Stimulated activated CD4-positive, alpha-beta T cell treated with anti-CD3 and anti-CD28 coated beads, Interleukin-12 subunit alpha, Interleukin-12 subunit beta, amount 100 ng/mL, for 48 hours (primary cell): ENCODE measurements at places on chromosomes 6 and 20.

DNA sequence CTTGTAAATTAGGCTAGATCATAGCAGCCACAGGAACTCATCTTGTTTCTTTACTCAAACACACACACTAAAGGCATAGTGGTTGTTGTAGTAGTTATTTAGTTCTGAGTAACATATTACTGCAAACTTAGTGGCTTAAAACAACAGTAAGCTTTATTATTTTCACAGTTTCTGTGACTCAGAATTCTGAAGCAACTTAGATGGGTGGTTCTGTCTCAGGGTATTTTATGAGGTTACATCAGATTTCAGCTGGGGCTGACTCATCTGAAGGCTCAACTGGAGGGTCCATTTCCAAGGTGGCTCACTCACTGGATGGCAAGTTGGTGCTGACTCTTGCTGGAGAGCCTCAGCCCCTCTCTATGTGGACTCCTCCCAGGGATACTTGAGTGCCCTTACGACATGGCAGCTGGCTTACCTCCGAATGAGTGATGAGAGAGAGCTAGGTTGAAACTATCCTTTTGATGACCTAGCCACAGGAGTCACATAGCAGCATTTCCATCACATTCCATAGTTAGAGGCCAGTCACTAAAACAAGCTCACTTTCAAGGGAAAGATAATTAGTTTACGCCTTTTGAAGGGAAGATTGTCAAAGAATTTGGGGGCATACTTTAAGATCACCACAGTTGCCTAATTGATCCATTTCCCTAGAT, 136.5 kb upstream of the PRND start:
- DNase-seq, result no peak

GRCh38 chr6:2597991-2598390, 152.7 kb downstream of the MYLK4 start:
- no peak for DNase-seq

- DNase-seq, result no peak
Observed at GRCh38 chr6:63887002-63887751, 251.6 kb downstream of the PHF3 start.

DNA sequence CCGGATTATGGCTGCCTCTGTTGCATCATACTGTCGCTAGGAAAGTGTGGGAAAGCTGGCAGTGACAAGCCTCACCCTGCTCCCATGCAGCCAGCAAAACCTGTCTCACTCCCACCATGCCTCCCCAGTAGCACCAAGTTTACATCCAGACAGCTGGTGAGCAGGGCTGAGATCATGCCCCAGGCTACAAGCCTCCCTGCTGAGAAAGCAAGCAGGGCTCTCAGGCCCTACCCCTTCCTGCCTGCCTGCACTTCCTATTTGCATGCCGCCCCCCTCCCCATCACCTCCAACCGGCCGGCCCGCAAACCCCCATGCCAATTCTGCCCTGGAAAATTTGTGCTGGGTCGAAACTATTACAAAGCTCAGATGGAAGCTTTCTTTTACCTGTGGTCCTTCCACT, 408.2 kb upstream of the FKBP1C start:
- DNase-seq, result no peak

DNA sequence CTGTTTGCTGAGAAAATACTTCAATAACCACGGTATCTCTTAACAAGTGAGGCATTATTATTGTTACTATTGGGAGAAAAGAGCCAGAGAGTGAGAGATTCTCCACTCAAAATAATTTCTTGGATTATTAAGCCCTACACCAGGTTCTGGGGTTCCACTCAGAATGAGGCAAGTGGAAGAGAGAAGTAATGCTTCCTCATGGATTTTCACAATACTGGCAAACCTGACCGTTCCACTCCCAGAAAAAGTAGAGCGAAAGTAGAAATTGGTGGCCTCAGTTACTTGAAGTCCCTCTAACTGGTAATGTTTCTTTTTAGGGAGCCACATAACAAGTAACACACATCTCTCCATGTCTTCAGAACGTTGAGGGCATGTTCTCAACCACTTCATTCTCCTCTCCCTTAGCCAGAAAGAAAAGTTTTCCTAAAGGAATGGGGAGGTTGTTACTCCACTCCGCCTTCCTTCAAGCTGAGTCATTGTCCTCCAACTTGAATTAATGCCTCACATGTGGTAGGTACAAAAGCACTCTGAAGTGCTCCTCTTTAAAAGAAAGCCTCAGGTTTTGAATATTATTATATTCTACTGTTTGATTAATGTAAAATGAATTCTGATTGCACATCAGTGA, 1.9 kb downstream of the BAG2 start:
- DNase-seq, result no peak

GRCh38 chr6:36612101-36612625, 18.0 kb downstream of the SRSF3 start:
- no peak for DNase-seq

DNA sequence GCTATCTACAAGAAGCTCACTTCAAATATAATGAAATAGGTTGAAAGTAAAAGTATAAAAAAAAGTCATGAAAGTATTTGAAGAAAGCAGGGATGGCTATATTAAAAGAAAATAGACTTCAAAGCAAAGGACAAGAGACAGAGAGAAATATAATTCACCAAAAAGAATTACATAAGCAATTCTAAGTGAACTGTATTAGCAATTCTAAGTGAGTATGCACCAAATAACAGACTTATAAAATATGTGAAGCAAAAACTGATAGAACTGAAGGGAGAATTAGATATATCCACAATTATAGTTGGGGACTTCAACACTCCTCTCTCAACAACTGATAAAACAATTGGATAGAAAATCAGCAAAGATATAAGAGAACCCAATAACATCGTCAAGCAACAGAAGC, 38.8 kb upstream of the ID4 start:
- DNase-seq, result no peak

- no peak for DNase-seq
Observed at GRCh38 chr20:35891375-35891774, 62.9 kb downstream of the SCAND1 start.

DNA sequence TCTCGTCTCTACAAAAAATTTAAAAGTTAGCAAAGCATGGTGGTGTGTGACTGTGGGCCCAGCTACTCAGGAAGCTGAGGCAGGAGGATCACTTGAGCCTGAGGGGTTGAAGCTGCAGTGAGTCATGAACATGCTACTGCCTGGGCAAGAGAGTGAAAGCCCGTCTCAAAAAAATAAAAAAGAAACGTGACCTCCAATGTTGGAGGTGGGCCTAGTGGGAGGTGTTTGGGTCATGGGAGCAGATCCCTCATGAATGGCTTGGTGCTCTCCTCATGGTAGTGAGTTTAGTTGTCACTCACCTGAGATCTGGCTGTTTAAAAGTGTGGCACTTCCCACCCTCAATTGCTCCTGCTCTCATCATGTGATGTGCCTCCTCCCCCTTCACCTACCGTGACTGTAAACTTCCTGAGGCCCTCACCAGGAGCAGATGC, 24.3 kb downstream of the RBL1 start:
- DNase-seq, result no peak

DNA sequence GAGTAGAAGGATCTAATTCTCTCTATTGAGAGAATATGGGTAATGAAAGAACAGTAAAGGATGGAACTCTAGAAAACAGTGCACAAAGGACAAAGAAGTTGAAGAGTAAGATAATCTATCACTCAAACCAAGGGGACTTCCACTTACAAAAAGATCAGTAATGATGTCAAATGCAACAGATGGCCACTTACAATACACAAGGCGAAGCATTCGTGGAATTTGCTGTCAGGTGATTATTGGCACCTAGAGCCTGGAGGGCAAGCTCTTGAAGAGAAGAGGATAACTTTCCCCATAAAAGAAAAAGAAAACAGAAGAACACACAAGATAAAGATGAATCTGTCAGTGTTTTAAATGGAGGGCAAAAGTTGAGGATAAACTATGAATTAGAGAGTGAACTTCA, 256.0 kb upstream of the TCF21 start:
- no peak for DNase-seq

DNA sequence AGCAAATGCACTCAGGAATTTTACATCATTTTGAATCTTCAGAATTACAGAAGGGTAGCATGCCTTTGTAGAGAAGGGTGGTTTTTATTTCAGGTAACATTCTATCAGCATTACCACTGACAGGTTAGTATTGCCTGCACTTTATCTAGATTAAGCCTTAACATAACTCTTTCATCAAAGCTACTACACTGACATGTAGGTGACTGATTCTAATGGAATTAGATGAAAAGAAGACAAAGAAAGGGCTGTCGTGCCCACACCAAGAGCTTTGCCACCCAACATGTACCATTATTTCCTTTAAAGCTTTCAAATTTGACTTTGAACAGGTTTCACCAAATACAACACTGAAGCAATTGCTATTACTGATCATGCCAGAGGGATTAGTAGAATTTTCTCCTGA, 551.9 kb downstream of the EYS start:
- DNase-seq, result no peak

- no peak for DNase-seq
Observed at GRCh38 chr20:1953621-1954020, 40.2 kb downstream of the PDYN start.

- DNase-seq, result no peak
Observed at GRCh38 chr6:134909701-134910592, 40.0 kb downstream of the ALDH8A1 start.

GRCh38 chr6:145756170-145756662, 20.9 kb upstream of the EPM2A start:
- DNase-seq, result no peak
